ENCODE measurements at places on chromosomes 16 and 17.

GRCh38 chr17:75652934-75653549, 13.9 kb downstream of the RECQL5 start:
- peak; percentile 77 for DNase-seq

DNA sequence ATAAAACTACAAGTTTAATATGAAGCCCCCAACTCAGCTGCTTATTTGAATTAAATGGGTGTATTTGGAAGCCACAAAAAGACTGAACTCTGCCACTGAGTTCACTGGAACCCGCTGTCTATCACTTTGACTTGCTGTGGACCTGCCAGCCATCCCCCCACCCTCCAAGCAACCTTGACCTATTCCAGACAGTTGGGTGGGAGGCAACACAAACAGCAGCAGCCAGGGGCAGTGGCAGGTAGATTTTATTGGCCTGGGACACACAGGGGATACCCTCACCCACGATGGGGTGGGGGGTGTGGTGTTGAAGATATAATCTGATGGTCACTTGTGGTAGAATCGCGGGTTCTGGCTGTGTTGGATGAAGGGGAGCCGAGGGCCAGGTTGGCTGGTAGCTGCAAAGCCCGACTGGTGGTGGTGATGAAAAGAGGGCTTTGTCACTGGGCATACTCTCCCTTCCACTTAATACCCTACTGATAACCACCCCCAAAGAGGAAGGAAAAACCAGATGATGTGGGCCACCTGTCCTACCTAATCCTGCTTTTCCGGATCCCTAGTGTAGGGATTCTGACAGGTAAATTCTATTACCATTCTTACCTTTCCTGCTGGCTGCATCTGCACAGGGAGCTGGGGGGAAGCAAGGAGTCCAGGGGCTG, 2.6 kb downstream of the GPS2 start:
- peak; percentile 57 for DNase-seq

DNA sequence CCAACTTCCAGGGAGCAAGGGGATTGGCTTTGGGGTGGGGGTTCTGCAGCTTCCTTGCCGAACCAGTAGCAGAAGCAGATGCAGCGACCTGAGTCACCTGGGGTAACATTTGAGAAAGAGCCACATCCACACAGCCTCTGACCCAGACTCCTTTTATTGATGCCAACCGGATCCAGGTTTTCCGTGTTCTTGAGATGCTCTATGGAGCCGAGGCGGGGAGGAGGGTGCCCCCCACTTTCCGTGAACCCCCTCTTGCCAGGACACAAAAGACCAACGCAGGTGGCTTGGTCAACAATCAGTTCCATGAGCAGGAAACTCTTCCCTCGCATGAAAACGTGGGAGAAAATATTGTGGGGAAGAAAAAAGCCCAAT, 125.8 kb downstream of the C16orf78 start:
- DNase-seq: no peak

- DNase-seq: peak; percentile 83
Observed at GRCh38 chr17:77372444-77373298, 231.9 kb downstream of the SEC14L1 start.

- DNase-seq: no peak
Observed at GRCh38 chr16:89050119-89050867, 43.4 kb upstream of the ACSF3 start.

DNA sequence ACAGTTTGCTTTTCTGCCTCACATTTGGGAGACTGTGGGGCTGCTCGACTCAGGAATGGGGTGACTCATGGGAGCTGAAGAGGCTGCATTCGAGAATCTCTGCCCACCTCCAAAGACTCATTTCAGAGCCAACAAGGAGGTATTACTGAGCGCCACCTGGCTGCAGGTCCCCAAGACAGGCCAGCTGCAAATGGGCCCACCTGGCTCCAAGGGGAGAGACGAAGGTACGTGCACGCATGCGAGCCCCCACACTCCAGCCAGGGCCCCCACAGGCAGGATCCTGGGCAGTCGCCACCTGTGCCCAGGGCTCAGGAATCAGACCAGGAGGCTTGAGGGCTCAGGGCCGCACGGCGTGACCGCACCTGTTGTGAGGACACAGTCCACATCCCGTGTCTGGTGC, 6.0 kb downstream of the HAGHL start:
- peak; percentile 46 for DNase-seq

DNA sequence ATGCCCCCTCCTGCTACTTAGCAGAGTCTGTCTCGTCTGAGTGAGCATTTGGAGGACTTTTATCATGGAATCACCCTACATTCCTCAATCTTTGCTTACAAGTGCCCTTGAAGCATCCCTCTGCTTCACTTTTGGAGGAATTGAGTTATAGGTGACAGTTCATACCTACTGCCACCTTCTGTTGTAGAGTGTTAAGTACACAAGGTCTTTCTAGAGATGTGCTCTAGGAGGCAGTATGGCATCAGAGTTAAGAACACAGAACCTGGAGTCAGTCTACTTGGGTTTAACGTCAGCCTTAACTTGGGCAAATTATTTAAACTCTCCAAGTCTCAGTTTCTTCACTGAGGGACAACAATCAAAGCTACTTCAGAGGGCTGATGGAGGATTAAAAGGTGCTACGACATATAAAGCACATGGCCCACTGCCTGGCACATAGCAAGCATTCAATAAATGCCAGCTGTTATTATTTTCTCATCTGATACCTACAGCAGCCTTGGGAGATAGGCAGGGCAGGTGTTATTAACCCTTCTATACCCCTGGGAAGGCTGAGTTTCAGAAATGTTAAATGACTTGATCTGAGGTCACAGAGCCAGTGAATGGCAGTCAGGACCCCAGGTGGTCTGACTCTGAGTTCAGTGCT, 62.2 kb downstream of the UTP18 start:
- peak; percentile 80 for DNase-seq

GRCh38 chr16:80702696-80703095, 101.7 kb downstream of the CDYL2 start:
- no peak for DNase-seq

DNA sequence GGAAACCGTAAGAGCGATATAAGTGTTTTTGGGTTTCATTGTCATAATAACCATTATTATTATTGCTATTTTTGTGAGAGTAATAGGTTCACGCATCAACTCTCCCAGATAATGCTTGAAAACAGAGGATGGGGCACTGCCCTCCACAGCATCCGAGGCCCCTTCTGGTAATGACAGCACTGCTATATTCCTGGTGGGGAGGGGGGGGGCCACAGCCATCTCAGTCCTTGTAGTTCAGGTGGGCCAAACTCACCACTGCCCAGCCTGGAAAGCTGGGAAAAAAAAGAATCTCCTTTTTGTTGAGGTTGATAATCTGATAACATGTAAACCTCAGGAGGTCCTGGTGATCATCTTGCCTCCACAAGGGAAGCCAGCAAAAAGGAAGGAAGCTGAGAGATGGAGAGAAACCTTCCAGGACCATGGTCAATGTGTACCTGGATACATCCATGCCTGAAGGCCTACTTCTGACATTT, 706 bp downstream of the C16orf95 start:
- DNase-seq: no peak

DNA sequence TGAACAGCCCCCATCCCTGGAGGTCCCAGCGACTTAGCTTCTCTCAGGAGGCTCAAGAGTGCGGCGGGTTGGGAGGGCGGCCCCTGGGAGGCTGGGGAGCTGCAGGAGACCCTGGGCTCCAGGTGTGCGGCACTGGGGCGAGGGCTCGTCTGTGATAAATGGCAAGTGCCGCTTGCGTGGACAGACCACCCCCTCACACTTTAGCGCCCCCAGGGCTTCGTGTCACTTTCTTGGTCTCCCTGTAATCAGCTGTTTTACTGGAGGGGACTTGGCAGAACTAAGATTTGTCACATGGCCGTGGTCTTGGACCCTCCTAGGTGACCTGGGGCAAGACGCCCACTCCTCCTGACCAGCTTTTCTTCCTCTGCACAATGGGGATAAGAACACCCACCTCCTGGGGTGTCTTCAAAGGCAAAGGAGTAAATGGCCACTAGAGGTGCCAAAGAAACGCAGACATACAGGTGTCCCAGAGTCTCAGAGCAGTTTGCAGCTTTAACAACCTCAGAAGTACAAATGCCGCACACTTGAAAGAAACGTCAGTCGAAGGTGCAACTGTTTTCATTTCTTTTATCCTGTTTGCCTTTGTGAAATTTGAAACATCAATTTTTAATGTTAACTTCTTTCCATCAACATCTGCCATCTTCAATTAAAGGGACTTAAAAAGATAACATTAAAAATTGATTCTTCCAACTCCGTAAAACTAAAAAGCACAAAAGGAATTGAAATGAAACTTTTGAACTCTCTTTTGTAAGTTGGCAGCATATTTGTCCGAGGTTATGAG, 946 bp downstream of the OSGIN1 start:
- DNase-seq: peak; percentile 77

GRCh38 chr17:81641825-81642489, 5.0 kb downstream of the TSPAN10 start:
- DNase-seq: no peak

DNA sequence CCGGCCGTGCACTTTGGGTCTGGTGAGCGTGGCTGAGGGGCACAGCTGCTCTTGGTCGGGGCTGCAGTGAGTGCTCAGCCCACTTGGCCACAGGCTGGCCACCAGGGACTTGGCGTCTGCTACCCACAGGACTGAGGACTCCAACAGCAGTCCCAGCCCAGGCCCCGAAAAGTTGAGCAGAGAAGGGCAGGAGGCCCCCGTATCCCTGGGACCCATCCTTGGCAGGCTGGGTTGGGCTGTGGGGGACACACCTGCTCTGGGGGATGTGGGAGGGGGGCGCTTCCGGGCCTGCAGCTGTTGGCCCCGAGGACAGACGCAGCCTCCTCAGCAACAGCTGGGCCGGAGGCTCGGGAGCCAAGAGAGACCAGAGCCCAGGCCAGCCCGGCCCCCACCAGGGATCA, 19.4 kb upstream of the SSTR5 start:
- DNase-seq: no peak

DNA sequence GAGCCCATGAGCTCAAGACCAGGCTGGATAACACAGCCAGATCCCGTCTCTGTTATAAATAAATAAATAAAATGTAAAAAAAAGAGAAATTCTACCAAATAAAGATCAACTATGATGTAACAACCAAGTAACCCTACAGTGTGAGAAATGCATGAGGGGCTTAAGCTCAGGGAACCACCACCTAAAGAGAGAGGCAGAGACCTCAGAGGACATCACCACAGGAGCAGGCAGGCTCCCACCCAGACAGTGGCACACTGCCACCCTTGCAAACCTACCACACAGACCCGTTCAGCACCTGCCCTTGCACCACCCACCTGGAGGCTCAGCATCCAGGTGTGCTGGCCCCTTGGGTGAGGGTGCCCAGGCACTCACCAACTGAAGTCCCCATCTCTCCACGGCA, 45.6 kb downstream of the ANKRD11 start:
- no peak for DNase-seq

GRCh38 chr17:46842835-46843234, 8.5 kb upstream of the WNT9B start:
- DNase-seq: peak; percentile 65

DNA sequence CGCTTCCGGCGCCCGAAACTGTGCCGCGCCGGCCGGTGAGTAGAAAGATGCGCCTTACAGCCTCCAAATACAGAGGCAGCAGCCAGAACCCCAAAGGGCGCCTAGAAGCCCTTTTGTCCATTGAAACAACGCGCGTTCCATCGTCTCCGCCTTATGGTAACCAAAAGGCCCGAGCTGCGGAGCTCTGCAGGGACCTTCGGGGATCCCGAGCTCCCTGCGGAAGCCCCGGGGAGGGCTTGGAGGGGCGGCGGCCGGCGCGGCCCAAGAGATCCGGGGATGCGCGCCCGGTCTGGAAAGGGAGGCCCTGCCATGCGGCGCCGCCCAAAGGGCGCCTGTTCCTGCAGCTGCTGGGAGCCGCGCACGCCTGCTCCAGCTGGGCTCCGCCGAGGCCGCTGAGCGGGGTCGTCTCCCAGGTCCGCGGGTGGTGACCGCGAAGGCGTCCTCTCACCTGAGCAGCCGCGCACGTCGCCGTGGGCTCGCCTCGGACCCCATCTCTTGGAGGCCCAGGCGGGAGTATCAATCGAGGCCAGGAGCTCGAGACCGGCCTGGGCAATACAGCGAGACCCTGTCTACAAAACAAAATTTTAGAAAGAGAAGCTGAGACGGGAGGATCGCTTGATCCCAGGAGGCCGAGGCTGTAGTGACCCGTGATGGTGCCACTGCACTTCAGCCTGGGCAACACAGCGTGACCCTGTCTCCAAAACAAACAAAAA, 742 bp upstream of the FBXO31 start:
- peak; percentile 78 for DNase-seq

DNA sequence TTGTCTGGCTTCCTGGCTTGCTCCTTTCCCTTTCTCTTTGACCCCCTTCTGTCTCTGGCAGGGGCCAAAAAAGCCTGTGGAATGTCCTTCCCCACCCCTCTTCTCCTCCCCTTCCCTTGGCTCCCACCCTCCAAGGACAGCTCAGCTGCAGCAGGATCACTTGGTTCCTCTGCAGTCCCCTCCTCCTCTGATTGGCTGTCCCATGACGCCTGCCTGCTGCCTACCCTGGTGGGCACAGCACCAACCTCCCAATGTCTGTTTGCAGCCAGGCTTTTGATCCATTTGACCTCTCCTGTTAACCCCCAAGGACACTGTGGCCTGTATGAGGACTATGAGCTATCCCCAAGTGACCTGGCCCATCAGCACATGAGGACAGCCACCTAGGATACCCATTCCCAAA, 14.8 kb upstream of the MTMR4 start:
- no peak for DNase-seq

- DNase-seq: no peak
Observed at GRCh38 chr17:75617675-75618074, 15.6 kb upstream of the SMIM5 start.

- DNase-seq: peak; percentile 47
Observed at GRCh38 chr17:45719335-45720071, 64.6 kb upstream of the CRHR1 start.

DNA sequence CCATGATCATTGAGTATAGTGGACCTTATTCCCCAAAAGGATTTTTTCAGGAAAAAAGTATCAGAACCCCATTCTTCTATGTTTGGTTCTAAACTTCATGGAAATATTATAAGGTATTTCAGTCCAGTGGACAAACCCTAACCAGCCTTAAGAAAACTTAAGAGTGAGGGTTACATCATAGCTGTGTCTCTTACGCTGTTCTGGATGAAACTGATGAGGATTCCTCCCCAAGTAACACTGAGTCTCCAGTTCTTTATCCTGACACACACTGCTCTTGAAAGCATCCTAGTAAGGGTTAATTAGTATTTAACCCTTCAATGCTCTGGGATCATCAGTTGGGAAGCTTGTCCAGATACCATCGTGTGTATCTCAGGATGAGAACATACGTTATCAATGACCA, 5.0 kb downstream of the LYRM1 start:
- DNase-seq: no peak

- DNase-seq: peak; percentile 98
Observed at GRCh38 chr16:2429034-2429770, at the start of gene CCNF. Gene CCNF (plus strand): TSS chr16:2429447. CDS start chr16:2429482, 35 bp downstream.

GRCh38 chr16:31461921-31462804, 2.9 kb downstream of the ARMC5 start:
- DNase-seq: no peak

GRCh38 chr16:49003992-49004391, 277.6 kb downstream of the CBLN1 start:
- DNase-seq: no peak

DNA sequence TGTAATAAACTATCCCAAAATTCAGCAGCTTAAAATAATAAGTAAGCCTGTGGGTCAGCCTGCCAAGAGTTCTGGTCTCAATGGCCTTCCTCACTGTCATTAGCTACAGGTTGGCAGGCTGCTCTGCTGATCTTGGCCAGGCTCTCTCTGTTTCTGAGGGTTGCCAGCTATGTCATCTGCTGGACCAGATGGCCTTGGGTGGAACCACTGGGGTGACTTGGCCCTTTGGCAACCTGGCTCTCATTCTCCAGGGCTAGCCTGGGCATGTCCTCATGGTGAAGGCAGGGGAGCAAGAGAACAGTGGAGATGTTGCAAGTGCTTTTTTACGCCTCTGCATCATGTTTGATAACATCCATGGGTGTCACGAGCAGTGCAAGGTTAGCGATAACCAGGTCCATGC, 13.9 kb downstream of the ITGAM start:
- no peak for DNase-seq
